HuH-7.5 (cell line): ENCODE measurements at places on chromosomes 3 and 15.

DNA sequence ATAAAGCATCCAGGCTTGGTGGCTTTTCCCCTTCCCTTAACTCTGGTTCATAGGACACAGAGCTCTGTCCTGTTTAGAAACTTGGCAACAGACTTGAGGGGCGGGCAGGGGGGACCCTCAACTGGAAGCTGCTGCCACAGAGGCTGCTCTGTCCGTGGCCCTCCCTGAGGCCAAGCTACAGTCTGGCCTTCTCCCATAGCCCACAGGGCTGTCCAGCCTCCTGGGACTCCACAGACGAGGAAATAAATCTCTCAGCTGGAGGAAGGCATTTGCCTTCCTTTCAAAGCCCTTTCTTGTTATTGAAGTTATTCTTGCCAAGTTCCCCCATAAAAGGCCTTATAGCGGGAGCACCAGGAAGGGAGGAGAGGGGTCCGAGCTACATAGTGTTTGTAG lies 248.8 kb upstream of the TPM1 start:
- no peak for DNase-seq

- no peak for DNase-seq
Observed at GRCh38 chr15:81111510-81112470, 22.3 kb upstream of the CFAP161 start.

DNA sequence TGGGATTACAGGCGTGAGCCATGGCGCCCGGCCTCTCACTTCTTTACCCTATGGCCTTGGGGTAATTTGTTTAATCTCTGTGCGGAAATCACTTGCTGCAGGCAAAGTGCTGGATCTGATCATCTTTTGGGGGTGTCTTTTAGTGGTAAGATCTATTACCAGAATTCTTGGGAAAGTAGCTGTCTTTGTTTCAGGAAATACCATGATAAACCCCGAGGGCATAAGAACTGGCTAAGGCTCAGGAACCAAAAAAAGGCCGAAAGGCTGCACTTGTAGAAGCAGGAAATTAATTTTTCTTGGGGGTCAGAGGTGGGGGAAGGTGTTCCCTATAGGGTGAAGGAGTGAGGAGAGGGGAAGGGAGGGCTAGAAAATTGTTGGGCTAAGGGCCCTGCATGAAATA lies 22.7 kb upstream of the IGF2BP2 start:
- no peak for DNase-seq

- DNase-seq = no peak
Observed at GRCh38 chr15:55770261-55770660, 27.3 kb upstream of the PRTG start.

GRCh38 chr3:53162672-53163443 lies 1.8 kb downstream of the PRKCD start:
- DNase-seq = no peak

- no peak for DNase-seq
Observed at GRCh38 chr15:47932261-47932660, 188.5 kb upstream of the SLC24A5 start.
